ENCODE measurements at places on chromosomes 7 and 10.

DNA sequence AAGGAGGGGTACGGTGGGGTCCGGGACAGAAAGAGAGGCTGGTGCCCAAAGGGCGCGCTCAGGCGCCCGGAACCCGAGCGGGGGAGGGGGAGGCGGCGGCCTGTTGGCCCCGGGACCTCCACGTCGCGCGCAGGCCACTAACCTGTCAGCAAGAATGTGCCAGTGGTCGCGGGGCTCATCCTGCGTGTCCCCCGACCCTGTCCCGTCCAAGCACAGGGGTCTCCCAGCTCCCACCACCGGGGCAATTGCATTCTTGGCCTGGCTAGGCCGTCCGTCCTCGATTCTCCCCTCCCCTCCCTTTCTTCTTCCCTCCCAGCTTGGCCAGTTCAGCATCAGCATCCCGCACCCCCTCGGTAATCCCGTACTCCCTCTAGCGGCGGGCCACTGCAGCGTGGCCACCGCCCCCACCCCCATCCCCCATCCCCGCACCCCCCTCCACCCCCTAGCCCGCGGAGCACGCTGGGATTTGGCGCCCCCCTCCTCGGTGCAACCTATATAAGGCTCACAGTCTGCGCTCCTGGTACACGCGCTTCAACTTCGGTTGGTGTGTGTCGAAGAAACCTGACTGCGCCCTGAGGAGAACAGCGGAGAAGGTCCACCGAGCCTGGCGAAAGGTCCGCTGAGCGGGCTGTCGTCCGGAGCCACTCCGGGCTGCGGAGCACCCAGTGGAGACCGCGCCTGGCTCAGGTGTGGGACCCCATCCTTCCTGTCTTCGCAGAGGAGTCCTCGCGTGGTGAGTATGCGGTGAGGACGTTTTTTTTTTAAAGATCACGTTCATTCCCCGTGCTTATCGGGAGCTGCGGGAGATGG, at the start of gene SGCE:
TSS of gene SGCE (minus strand) at position 286 of the 810 bp plus-strand sequence. CDS start at position 251, 35 bp downstream.
- DNase-seq, result no peak

DNA sequence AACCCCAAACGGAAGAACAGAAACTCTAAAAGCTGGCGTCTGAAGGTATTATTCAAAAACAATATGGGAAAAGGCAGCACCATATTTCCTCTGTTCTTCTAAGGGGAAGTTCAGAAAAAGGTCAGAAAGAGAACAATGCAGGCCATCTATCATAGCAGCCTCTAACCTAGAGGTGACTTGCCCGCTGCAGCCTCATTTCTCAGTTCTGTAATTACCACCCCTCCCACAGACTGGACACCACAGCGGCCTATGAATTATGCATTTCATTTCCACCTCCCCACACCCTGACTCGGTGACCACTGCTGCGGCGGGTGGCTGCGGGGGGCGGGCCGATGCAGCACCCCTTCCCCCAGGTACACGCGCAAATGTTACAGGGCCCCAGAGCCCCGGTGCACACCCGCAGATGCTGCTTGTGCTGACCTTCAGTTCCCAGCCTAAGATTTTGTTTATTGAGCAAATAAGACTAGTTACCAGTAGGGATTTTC, 125.5 kb downstream of the CLEC2L start:
- peak; percentile 58 for DNase-seq

- no peak for DNase-seq
Observed at GRCh38 chr10:48568546-48568945, 36.3 kb downstream of the ARHGAP22 start.

DNA sequence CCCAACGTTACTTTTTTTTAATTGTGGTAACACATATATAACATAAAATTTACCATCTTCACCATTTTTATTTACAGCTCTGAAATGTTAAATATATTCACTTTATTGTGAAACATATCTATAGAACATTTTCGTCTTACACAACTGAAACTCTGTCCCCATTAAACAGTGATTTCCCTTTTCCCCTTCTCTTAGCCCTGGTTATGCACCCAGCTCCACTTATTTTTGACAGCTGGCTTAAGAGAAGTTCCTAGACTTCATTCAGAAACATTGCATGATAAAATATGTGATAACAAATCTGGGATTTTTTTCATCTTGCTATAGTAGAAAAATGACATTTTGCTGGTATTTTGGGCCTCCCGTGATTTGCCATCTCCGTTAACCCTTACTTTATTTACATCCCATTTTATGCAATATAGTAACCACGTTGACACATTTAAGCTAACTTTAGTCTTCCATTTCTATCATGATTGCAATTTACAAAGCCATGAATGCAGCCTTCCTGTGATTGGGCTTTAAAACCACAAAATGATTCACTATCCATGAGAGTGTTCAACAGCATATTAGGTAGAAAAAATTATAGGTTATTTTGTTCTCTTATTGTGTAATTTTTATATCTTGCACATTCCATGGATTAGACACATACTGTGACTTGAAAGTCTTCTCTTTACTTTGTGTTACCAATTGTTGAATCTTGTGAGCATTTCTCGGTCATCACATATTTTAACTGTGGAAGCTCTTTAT, 139.6 kb downstream of the SND1 start:
- no peak for DNase-seq

DNA sequence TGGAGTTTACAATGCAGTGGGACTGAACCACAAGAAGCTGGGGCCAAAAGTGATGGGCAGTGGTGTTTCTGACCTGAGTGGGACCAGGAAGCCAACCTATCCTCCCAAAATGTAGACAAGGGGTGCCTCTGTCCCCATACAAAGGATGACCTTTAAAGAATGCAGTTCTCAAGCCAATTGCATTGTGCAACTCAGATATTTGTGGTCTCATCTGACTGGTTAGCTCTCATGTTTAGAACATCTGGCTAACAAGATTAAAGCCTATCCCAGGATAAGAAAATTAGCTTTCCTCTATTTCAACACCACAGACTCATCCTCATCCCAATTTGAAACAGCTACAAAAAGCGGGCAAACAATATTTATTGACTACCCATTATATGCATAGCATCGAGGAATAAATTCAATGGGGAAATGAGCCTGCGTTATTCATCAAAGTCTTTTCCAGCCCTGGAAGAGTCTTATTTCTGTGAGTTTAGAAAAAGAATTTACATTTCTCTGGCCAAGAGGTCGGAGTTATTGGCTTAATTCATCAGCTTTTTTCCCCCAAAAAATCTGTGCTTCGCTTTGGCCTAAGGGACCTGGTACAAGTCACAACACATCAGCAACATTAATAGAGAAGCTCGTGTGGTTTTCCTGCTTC, 26.7 kb downstream of the ELMO1 start:
- no peak for DNase-seq

DNA sequence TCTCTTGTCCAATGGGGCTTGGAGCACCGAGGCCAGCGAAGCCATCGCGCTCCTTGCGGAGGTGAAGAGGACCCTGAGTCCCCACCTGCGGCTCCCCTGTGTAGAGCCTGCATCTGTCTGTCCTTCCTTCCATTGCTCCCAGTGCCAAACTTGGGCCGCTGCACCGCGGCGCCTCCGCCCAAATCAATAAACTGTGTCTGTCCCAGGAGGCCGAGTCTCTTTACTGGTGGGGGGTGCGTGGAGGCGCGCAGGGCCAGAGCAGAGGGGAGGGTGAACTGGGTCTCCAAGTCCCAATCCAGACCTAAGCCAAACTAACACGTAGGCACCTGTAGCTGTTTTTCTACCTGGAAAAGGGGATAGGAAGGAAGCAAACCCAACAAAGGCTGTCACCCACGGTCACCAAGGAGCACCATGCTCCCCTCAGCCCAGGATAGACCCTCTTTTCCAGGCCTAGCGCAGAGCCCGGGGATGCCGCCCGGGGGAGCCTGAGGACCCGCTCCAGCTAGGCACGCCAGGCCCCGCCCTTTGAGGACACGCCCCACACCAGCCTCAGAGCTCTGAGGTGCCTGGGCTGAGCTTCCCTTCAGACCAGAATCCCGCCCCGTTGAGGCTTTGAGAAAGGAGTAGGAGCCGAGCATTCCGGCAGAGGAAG, 1.2 kb upstream of the CHAT start:
- no peak for DNase-seq

DNA sequence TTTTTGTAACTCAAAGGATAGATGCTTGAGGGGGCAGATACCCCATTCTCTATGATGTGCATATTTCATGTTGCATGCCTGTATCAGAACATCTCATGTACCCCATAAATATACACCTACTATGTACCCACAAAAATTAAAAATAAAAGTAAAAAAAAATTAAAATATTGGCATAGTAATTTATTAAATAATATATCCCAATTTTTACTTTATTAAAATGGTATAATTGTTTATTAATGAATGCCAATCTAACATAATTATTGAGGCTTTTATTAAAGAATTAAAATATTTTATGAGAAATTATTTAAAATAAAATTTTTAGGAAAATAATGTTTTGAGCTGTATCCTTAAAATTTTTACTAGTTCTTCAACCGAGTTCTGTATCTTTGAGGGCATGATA, 18.9 kb upstream of the HBP1 start:
- DNase-seq, result no peak

DNA sequence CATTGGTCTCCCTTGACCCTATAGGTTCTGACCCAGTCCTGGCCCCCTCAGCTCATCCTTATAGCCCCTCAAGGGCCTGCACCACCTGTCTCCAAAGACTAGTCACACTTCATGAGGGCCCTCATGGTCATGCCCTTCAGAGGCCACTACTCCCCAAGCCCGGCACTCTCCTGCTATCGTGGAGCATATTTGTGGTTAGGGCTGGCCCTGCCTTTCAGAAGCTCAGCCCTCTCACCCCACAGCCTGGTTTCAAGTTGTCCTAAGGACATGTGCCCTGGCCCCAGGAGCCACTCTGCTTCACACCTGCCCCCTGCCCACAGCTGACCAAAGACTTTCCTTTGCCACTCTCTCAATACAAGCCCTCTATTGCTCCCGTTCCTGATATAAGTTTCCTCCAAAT, 60.3 kb upstream of the LBX1 start:
- no peak for DNase-seq

DNA sequence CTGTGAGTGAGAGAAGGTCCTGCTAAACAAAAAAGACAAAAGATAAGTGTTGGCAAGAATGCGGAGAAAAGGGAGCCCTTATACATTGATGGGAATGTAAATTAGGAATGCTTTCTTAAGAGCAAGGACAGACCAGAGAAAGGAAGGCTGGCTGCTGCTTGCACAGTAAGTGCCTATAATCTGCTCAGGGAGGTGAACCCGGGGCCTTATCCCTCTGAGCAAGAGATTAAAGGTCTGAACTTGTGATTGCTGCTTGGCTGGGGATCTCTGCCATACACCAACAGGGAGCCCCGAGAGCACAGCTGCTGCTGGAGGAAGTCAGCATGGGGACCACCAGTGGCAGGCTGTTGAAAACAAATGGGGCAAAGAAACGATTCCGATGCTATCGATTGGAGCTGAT, 32.0 kb upstream of the CRTAC1 start:
- DNase-seq, result no peak

DNA sequence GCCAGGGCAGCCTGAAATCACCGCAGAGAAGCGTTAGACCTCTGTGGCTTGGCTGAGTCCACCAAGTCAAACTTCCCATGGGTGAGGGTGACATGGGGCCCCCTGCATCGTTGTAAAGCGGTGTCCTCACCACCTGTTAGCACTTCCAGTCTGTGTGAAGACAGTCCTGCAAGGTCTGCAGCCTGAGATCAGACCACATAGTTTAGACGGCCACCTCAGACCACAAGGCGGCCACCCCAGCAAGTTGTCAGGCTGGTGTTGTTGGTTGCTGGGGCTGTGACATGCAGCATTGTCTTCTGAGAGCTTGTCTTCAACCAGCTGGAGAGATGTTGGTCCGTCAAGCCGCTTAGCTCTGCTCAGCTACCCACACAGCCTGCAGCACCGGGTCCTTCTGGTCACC, 44.1 kb upstream of the TARP start:
- DNase-seq, result no peak

GRCh38 chr10:131657318-131657984, 243.4 kb upstream of the PPP2R2D start:
- DNase-seq, result no peak

DNA sequence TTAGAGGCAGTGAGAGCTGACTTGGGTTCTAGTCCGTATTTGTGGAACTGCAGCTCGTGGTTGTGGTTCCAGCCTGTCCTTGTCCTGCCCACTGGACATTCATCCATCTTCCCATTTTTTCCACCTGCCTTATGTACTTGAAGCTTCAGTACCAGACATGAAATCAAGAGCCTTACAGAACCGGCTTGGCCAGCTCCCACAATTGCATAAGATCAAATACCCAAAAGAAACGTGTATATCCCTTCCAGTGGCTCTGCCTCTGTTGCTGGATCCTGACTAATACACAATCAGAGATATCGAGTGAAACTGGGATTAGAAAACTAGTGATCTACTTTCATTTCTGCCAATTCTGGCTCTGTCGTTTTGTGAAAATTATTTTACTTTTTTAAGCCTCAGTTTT, 23.8 kb upstream of the LIPA start:
- no peak for DNase-seq

GRCh38 chr7:15686957-15687545, 568 bp upstream of the MEOX2 start:
- no peak for DNase-seq

- no peak for DNase-seq
Observed at GRCh38 chr10:11236234-11236633, 218.6 kb downstream of the CELF2 start.

DNA sequence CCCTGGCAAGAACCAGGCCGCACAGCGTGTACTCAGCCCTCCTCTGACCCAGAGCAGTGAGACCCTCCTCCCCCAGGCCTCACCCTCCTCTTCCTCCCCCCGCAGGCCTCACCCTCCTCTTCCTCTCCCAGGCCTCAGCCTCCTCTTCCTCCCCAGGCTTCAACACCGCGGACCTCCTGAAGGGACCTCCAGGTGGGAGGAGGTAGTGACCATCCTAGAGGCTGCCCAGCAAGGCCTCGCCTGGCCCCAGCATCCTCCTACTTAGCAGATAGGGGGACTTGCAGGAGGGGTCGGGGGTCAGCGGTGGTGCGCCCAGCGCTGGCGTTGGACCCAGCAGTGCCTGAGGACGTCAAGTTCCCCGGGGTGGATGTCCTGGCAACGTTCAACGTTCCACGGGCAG, 270.8 kb downstream of the ELFN1 start:
- peak; percentile 67 for DNase-seq

- DNase-seq, result no peak
Observed at GRCh38 chr7:14096159-14096558, 106.7 kb upstream of the ETV1 start.

DNA sequence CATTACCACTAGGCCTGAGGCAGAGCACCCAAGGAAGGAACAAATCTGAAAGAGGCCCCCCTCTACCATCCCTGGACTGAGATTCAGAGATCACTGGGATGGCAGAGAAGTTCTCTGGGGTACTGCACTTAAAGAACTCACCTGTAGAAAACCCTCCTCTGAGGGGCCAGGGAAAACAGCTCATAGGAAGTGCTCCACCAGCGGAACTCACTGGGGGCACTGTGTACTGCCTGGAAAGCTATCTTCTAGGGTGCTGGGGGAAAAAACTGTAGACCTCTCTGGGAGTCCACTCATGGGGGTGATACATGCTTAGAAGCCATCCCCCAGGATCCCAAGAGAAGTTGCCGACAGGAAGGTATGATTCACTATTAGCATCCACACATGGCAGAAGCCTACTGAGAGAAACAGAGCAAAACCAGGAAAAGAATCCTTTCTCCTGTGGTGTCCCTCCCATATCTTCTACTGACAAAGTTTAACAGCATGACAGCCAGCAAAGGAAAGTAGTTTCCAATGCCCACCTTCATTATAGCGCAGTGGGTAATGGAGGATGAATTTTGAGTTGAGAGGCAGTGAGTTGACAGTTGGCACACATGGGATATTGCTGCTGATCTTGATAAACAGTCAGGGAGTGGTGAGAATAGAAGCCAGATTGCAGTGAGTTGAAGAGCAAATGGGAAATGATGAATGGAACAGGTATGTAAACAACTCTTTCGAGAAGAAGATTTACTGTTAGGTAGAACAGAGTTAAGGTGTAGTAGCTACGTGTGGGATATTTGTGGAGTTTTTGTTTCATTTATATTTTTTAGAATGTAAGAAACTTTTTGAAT, 20.9 kb downstream of the ANKIB1 start:
- DNase-seq, result no peak

All from GDM1 (cell line).